RPMI7951 (cell line): ENCODE measurements at places on chromosomes 3 and 15. TPM values are rescaled to one million over a fixed set of nuclear protein-coding genes. Genes with fewer than 3 reads are reported as not detected.

ANXA2 gene
- total RNA-seq: 4,077 and 4,282 TPM in 2 replicates

EPHA3 gene
- 0.20 and 0.24 TPM in 2 replicates for total RNA-seq

GOLGA6D gene
- total RNA-seq: not detected in 2 replicates

ZNF80 gene
- total RNA-seq: not detected in 2 replicates

SH3BP5 gene
- 2.4 and 3.2 TPM in 2 replicates for total RNA-seq

TIMP4 gene
- total RNA-seq: 0.10 TPM in 1 of 2 replicates, not detected in the other

GATM gene
- 0.68 and 1.4 TPM in 2 replicates for total RNA-seq

DNA sequence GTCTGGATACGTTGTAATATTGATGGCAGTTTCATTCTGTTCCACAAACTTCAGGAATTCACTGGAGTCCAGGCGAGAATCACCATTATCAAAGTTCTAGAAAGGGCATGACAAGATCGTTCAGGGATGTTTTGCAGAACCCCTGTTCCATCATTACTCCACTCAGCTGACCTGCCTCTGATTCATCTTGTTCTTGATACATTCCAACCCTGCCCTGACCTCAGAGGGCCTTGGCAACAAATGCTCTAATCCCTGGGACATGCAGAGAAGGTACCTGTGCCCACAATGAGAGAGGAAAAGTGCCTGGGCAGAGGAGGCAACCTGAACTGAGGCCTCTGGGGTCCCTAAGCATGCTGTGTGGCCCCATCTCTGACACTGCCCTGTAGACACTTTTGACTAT, 45.9 kb downstream of the FSTL1 start:
- no peak for DNase-seq

DNA sequence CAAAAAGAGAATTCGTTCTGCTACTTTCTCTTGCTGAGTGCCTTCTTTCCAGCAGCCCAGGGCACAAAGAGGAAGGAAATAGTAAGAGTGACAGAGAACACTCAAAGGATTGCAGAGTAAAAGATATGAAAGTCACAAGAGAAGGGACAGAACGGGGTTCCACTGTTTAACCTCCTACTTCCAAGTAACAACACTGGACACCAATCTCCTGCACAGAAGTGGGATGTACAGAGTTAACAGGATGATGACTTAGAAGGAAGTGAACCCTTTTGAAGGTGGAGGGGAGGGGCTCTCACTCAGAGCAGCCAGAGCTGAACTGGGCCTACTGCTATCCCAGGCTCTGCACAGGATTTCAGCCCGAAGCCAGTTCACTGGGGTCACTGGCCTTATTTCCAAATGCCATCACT, 130.1 kb upstream of the PRICKLE2 start:
- DNase-seq: peak; percentile 75

GRCh38 chr3:48928679-48929078, 10.0 kb downstream of the ARIH2 start:
- DNase-seq: no peak

DNA sequence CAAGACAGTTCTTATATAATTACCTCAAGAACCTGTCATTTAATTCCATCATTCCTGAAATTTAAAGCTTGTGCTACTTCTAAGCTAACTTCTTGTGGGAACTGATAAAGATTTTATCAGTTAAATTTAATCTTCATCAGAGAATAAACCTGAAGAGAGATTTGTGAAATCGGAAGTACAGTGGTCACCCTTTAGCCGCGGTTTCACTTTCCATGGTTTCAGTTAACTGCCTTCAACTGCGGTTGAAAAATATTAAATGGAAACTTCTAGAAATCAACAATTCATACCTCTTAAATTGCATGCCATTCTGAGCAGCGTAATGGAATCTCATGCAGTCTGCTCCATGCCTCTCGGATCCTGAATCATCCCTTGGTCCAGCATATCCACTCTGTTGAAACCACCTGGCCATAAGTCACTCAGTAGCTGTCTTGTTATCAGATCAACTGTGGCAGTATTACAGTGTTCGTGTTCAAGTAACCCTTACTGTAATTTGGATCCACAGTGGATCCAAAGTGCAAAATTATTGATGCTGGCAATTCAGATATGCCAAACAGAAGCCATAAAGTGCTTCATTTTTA, 626.1 kb downstream of the CADM2 start:
- DNase-seq: no peak

DNA sequence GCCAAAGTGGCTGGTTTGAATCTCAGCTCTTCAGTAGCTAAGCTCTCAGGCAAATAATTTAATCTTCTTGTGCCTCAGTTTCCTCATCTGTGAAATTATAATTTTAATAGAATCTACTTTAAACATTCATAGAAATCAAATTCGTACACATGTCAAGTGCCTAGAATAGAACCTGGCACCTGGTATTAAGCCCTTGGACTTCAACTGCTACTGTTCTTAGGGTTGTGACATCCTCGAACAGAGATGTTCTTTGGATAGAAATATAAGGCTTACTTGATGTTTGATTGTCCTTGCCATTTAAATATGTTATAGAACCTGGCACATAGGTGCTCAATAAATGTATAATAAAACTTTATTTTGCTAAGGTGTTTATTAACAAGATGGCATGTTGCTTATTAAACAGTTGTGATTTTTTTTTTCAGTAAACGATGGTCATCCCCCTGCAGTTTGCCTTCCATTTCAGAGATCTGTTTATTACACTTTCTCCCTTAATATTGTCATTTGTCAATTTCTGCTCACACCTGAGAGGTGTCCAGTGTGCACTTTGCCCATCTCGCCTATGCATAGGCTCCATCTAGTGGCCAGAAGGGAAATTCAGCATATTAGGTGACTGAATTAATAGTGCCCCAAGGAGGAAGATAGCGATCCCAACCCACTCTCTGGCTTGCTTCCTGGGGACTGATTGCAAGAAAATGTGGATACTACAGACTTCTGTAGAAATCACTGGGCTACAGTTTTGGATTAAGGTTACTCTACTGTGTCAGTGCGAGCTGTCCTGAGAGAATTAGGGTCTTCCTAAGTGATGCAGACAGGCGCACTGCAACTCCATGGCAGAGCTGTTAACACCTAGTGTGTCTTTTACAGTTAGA, 10.7 kb downstream of the IGF1R start:
- DNase-seq: peak; percentile 54

DNA sequence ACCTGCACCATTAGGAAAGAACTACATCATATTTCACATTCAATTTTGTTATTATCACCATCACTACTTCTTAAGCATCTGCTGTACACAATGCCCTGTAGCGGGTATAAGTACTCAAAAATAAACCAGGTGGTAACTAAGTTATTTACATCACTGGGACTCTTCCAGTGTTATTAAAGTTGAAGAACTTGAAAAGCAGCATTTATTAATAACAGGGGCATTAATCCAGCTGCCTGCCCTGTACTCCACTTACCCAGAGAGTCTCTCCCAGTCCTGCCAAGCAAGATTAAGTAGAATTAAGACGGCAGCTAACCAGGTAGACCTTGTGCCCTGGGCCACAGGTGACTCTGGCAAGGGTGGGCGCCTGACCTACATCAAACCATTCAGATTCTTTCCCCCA, 65.2 kb downstream of the FHIT start:
- DNase-seq: no peak

DNA sequence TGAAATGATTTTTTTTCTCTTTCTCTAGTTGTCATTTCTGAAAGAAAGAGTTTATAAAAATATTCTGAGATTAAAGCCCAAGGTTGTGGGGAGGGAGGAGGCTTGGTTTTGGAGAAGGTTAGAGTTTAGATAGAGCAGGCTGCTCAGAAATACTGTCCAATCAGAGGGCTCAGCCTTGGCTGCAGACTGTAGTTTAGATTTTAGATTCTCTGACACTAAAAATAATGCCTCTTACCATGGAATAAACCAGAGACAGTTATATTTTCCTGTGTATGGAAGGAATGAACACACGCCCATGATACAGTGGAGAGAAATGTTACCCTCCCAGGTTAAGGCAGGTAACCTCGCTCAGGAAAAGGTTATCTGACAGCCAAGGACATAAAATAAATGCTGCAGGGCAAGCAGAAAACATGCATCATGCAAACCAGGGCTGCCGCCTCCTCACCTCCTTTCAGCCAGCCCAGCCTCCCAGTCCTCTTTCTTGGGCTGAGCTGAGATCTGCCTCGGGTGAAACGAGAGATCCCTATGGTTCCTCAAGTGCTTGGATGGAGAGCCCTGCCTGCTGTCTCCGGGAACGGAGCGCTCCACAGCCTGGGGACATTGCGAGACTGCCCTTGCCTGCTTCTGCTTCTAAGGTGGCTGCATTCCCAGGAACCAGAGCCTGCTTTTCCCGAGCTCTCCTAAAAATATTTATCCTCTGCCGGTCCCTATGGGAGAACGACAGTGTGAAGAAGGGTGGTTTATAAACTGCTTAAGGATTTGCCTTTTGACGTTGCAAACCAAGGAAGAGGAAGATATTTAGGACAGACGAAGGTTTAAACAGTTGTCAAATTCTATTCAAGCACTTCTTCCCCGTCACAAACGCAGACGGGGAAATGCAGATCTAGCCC, 848 bp downstream of the NCEH1 start:
- peak; percentile 59 for DNase-seq

GRCh38 chr3:17733215-17733614, 9.2 kb downstream of the TBC1D5 start:
- DNase-seq: no peak

- no peak for DNase-seq
These were observed 48.8 kb upstream of the PIK3R4 start for GRCh38 chr3:130795396-130795795.

DNA sequence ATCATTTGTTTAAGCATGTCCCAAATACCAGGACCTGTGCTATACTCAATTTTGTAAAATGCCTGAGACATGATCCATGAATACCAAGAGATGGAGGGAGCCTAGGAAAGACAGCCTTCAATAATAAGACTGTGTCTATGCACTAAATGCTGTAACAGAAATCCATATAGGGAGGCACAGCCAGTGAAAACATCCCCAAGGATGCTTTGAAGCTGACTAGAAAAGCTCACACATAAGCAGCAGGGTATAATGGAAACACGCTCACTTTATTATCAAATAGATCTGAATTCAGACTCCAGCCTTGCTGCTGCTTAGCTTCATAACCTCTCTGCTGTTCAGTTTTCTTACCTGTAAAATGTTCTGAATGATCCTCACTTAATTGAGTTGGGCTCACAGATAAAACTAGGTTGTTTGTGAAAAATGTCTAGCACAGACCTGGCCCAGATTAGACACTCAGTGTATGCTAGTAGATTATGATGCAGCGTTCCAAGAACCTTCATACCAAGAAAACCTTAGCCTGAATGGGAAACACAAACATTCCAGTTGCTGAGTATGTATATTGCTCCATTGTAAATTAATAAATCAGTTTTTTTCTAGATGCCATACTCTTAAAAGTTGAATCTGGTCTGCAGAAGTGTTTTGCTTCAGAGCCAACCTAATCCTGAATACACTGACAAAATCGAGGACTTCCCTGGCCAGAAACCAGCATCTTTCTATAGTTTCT, 3.8 kb upstream of the LARP6 start:
- no peak for DNase-seq

- peak; percentile 77 for DNase-seq
These were observed 18.1 kb upstream of the VGLL4 start for GRCh38 chr3:11661827-11662226.

DNA sequence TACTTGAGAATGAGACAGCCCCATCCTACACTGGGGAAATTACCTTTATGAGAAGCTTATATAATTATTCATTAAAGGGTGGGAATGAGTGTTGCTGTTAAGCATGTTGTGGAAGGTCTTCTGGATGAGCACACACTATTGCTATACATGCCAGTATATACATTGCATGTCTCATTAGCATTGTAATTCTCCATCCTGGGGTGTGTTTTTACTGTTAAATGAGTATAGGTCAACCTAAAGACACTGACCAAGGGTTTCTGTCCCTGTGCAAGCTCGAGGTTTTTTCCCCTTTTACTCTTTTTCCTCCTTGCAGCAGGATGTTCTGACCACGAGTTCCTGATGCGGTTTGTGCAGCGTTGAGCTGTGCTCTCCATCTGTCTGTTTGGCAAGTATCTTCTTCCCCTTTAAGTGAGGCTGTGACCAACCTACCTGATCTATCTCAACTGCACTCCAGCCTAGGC, 7.2 kb upstream of the IVD start:
- no peak for DNase-seq

- no peak for DNase-seq
These were observed 38.7 kb downstream of the FEM1B start for GRCh38 chr15:68316061-68316804.

DNA sequence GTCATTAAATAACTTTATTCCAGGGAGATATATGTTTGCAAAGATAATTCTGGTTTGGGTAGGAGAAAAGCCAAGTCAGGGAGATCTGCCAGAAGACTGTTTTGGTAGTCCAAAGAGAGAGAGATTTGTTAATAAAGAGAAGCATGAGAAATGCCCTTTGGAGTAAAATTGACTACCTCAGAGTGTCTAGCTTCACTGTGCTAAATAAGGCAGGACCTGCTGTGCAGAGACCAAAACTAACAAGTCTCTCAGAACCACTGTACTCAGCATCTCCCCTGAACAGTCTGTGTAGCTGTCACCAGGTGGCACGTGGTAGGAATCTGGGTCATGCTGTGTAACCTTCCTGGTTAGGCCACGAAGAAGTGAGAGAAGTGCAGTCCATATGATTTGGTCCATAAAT, 31.6 kb upstream of the SLC35G2 start:
- DNase-seq: peak; percentile 39

DNA sequence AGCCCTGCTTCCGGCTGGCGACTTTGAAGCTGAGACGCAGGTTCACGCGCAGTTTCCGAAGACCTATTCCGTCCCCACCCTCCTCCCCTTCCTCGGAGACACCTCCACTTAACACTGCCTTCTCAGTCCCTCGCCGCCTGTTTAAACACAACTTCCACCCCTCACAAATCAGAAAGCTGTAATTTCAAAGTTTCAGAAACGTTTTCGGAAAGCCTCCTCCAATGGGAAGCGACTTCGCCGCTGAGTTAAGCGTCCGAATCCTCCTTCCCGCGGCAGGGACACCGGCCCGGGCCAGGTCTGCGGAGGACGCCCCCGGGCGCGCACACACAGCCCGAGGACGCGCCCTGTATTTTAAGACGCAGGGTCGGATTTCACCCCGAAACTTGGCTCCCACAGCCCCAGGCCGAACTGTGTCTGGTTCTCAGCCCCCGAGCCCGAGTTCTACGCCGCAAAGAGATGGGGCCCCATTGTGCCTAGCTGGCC, 559 bp upstream of the LRRN1 start:
- no peak for DNase-seq

GRCh38 chr3:146507331-146508120, 36.9 kb downstream of the PLSCR1 start:
- DNase-seq: no peak

DNA sequence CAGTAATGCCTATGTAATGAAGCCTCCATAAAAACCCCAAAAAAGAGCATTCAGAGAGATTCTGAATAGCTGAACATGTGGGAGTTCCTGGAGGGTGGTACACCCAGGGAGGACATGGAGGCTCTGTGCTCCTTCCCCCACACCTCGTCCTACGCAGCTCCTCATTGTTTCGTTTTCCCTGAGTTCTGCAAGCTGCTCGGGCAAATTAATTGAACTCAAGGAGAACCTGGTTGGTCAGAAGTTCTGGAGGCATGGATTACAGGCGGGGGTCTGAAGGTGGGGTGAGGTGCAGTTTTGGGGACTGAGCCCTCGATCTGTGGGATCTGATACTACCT, 142.2 kb downstream of the MYO9A start:
- DNase-seq: no peak

- DNase-seq: no peak
These were observed 94.3 kb upstream of the AADACL2 start for GRCh38 chr3:151639418-151639740.

GRCh38 chr15:23648920-23649515, 1.4 kb upstream of the MAGEL2 start:
- DNase-seq: no peak

- peak; percentile 39 for DNase-seq
These were observed 149.9 kb downstream of the IGSF11 start for GRCh38 chr3:118884748-118885206.
